GM23338 (cell line): ENCODE measurements at places on chromosomes 4 and X. TPM values are rescaled to one million over a fixed set of nuclear protein-coding genes. Genes with fewer than 3 reads are reported as not detected.

The JCHAIN gene
- total RNA-seq, result not detected in 2 replicates

GRCh38 chrX:27893211-27893610 lies 85.4 kb downstream of the MAGEB10 start:
- DNase-seq, result no peak
- H3K27me3 ChIP-seq, result no peaks in the 10 kb centered on the region
- H3K4me3 ChIP-seq, result no peak overlapping the region
- H3K4me1 ChIP-seq, result no peaks in the 10 kb centered on the region

- DNase-seq, result no peak
- H3K4me3 ChIP-seq, result no peak overlapping the region
- peaks cover 13% of the 10 kb centered on the region for H3K4me1 ChIP-seq
- no peaks in the 10 kb centered on the region for H3K36me3 ChIP-seq
Measured at GRCh38 chr4:172989984-172990820, 178.4 kb upstream of the GALNT7 start.

GRCh38 chr4:112702892-112703291 lies 65.9 kb downstream of the LARP7 start:
- no peaks in the 10 kb centered on the region for H3K27me3 ChIP-seq
- no peaks in the 10 kb centered on the region for H3K36me3 ChIP-seq
- H3K27ac ChIP-seq, result no peak overlapping the region
- peaks cover 22% of the 10 kb centered on the region for H3K4me1 ChIP-seq
